Thoracic aorta (tissue), 2 donors: ENCODE measurements at places on chromosomes 2 and 18.

- DNase-seq = no peak
Observed at GRCh38 chr18:1585881-1586488, 681.3 kb downstream of the ADCYAP1 start.

DNA sequence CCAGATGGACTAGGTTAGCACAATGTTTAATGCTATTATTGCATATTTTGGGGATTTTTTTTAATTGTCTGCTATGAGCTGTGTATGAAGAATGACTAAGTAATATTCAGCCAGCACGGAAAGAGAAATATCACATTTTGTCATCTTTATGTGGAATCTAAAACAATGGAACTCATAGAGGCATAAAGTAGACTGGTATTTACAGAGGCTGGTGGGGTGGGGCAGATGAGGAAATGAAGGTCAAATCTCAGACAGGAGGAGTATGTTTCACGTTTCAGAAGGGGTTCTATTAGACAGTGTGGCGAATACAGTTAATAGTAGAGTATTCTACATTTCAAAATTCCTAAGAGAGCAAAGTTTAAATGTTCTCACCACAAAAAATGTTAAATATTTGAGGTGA lies 4.7 kb downstream of the CDH19 start:
- DNase-seq = no peak

GRCh38 chr2:123359636-123360035 lies 665.5 kb upstream of the CNTNAP5 start:
- DNase-seq = no peak

GRCh38 chr2:33372940-33373553 lies 103.4 kb upstream of the RASGRP3 start:
- no peak for DNase-seq

DNA sequence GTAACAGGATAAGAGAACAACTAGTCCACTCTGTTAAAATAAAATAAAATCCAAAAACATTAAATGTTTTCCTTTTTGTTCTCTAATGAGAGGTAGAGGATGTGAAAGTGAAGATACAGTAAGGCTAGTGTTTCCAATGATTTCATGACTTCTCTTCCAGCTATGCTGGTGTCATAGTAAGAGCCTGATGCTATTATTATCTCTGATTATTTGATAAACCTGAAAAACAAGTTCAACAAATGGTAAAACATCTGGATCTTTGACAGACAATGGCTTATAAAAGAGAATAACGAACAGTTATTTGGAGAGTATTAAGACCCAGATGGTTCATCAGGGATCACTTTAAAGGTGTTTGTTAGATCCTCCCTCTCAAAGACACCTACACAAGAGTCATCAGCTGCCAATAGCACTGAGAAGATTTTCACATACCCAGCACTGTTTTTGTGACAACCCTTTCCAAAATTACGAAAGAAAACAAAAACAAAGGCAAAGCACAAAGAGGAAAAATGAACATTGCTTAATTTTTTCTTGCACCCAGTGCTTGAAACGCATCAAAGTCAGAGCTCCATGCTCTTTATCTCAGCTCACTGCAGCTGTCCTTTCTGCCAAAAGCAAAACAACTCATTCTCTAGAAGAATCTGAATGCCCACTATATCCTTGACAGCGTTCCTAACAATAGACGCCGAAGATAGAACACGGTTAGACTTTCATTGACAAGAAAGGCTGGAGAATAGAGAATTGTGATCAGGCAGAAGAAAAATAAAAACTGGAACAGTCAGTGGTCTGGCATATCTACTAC lies 168.6 kb downstream of the SLC8A1 start:
- no peak for DNase-seq
